ENCODE measurements at places on chromosomes 6 and 20.

DNA sequence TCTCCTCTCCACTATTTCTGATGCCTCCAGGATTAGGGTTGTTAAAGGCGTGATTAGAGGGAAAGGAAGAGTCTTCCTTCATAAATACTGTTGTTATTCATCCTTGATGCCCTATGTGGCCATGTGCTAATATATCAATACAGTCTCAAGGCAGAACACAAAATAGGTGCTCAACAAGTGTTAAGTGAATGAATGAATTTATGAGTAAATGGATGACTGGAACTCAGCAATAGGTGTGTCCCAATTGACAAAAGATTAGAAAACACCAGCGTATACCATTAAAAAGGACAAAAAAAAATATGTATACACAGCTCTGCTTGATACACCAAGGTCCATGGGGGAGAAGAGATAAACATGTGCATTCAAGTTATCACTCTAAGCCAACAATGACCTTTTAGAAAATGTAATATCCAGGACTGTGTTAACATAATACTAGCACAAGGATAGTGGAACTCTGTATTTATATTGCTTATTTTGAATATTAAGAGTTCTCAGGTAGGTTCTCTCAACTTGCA, 171.2 kb upstream of the MYLIP start:
- no peak for DNase-seq

DNA sequence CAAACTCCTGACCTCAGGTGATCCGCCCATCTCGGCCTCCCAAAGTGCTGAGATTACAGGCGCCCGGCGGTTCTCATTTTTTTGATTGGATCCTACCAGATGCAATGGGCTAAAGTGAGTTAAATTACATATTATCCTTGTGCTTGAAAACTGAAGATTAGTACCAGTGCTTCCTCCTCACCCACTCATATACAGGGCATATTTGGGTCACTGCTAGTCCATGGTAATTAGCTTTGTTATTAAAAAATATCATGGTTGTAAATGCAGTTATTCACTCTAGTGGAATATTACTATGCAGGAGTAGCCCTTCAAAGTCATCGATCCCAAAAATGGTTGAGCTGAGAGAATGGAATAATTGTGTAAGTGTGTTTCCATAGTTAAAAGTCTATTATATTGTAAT, 26.5 kb downstream of the ZNF292 start:
- DNase-seq = no peak

GRCh38 chr6:143912671-143913070, 48.4 kb downstream of the ZC2HC1B start:
- DNase-seq = no peak

- no peak for DNase-seq
These were observed 176.2 kb downstream of the NFATC2 start for GRCh38 chr20:51366155-51366886.

GRCh38 chr6:166007349-166008263, 160.0 kb downstream of the TBXT start:
- no peak for DNase-seq

DNA sequence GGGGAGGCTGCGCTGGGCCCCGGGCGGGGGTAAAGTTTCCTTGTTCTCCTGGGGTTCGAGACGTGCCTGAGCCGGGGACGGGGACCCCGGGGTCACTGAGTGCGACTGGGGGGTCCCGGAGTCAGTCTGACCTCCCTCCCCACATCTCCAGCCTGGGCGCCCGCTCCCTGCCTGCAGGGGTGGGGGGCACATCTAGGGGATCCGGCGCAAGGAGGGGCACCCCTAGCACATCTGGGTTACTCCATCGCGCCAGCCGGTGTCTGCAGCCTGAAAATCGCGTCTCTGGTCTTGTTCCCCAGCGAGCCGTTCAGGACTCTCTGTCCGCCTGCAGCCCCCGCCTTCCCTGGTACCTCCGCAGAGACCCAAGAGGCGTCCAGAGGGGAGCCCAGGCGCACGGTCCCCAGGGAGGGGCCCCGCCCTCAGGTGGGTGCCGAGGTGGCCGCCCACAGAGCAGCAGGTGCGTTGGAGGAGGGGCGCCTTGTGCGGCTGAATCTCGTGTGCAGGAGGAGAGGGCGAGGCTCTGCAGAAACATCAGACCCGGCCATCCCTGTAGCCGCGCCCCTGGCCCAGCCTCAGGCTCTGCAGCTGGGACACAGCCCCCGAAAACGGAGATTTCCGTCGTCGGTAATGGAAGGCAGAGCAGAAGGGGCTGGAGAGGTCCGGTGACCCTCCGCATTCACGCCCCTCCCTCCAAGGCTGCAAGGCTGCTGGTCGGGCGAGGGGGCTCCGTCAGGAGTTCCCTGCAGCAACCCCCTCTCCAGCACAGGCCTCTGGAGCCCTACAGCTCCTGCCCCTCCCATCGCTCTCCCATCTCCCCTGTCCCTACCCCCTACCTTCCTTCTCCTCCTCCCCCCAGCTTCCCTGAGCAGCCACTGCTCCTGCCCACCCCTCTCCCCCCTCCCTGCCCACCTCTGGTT, 628 bp upstream of the CHRNA4 start:
- no peak for DNase-seq

DNA sequence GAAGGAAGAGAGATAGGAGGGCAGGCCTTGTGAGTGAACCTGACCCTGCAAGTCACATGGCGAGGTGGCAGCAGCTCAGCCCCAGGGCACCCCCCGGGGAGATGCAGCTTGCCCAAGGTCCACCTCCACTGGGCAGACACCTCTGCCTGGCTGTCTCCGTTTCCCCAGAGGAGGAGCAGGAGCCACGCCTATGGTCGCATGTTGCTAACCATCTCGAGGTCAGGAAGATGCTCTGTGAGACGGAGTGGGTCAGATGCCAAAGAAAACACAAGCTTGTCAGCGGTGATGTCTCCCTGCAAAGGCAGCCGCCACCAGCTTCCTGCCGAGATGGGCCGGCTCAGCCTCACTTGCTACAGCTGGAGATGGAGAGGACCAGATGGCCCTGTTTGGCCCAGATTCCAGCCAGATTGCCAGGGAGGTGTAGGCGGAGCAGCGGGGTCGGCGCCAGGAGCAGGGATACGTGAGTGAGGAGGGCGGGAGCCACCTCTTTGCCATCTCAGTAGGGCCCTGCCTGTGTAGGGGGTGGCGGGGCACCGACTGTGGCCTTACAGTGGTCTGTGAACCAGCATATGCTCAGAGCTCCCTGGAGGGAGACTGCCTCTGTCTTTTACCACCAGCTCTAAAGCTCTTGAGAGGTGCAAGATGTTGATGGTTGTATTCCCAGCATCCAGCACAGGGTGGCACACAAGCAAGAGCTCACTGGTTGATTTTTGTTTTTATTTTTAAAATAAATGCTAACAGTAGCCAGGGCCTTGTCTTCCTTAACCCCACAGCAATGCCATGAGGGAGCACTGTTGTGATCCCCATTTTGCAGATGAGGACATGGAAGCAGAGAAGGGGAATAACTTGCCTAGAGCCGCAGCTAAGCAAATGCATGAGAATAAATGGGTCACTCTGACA, 42.9 kb upstream of the FAM83D start:
- DNase-seq = no peak

DNA sequence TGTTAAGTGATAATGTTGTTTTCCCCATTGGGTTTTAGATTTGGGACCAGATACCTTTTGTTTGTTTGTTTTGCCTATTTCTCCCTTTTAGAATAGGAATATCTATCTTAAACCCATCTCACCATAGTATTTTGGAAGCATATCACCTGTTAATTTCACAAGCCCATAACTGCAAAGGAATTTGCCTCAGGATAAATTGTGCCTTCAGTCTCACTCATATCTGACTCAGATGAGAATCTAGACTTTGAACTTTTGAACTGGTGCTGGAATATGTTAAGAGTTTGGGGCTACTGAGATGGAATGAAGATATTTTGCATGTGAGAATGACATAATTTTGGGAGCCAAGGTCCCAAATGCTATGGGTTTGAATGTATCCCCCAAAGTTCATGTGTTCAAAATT, 607.4 kb downstream of the HACE1 start:
- DNase-seq = no peak

DNA sequence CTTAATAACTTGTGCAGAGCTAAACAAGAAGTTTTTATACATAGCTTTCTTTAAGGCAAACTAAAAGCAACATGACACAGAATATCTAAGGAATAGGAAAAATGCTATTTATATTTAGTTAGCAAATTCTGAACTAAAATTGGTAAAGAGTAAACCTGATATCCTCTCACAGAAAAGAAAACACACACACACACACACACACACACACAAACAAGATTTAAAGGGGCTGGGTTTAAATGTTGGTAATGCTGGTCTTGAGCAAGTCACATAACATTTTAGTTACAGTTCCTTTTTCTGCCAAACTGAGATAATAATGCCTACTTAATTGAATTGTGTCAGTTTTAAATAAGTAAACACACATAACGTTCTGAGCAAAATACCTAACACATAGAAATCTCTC, 1.6 kb downstream of the TRDN start:
- DNase-seq = no peak

DNA sequence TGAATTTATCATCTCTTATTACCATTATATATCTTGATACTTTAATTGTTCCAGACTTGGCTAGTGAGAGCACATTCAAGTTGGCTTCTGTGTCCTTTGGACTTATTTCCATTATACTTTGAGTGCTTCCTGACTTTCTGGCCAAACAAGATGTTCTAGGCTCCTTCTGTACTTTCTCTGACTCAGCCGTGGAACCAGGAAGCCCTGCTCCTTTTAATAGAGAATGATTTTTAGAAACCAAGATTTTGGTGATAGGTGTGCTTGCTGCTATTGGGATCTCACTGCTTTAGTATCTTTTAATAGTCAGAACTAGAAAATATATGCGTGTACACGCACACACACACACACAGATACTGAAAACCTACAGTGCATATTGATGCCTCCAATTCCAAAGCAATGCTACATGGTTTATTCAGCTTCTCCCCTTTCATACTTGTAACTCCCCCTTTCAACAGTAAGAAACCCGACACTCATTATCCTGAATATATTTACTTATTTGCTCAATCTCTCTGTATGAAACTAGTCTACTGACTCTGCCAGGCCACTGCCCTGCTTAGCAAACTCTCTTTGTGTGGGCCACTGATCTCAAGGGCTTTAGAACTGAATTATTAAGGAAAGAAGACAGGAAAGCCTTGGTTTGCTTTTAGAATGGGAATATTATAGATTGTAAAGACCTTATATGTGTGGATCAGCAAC, 42.7 kb upstream of the EZR start:
- no peak for DNase-seq

GRCh38 chr6:81906041-81906440, 153.6 kb upstream of the TENT5A start:
- DNase-seq = no peak

- DNase-seq = no peak
These were observed 23.4 kb upstream of the SCUBE3 start for GRCh38 chr6:35190306-35190705.

DNA sequence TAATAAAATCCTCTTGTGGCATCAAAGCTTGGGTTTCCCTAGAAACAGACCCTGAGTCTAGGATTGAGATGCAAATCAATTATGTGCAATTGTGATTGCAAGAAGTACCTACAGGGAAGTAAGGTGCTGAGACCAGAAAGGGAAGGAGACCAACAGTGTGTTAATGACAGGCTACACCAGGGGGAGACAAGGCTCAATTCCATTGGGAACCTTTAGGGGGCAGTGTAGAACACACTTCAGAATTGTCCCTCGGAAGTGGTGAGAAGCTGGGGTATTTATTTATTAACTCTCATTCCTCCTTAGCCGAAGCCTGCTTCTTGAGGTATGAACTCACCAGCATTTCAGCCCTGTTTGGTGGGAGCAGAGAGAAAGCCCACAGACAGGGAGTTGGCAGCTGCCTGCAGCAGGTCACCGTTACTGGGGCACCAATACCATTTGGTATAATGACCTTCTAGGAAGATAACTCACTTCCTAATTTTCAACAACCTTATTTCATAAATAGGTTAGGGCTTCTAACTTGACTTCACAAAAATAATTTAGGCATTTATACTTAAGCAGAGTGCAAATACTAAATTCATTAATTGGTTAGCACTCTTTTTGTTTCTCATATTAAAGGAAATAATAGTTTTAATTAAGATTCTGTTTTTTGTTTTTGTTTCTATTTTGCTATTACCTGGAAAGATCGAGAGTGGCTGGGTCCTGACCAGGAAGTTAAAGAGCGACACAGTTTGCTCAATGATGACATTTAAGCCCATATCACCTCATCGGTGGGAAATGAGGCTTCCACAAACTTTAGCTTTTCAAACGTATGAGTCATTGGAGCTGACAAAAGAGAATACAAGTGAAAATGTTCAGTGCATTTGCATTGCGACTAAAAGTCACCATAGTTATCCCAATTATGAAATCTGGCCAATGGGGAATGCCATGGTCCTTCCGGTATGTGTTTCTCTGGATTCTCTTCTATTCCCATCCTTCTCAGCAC, 94.8 kb downstream of the BTBD3 start:
- no peak for DNase-seq

- no peak for DNase-seq
These were observed 104.9 kb downstream of the TCP11 start for GRCh38 chr6:35036059-35036827.

DNA sequence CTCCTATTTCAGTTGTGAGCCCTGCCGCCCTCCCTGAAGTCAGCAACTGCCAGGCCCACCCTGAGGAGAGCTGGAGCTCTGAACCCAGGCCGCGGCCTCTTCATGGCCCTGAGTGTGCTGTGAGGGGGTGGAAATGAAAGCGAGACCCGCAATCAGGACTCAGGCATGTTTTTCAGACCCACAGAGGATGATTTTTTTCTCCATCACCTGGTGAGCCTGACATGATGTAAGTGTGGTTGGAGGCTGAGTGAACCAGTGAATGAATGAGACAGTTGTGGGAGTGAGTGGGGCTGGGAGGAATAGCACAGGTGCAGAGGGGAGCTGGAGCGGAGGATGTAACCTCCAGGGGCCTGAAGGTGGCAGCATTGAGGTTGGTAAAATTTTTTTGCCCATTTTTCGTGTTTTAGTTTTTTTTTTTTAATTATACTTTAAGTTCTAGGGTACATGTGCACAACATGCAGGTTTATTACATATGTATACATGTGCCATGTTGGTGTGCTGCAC, 18.3 kb downstream of the RAET1L start:
- DNase-seq = peak; percentile 69

DNA sequence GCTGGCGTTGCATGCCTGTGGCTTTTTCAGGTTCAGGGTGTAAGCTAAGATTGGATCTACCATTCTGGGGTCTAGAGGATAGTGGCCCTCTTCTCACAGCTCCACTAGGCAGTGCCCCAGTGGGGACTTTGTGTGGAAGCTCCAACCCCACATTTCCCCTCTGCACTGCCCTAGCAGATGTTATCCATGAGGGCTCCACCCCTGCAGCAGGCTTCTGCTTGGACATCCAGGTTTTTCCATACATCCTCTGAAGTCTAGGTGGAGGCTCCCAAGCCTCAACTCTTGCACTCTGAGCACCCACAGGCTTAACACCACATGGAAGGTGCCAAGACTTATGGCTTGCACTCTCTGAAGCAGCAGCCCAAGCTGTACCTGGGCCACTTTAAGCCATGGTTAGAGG, 76.6 kb upstream of the PRND start:
- no peak for DNase-seq

DNA sequence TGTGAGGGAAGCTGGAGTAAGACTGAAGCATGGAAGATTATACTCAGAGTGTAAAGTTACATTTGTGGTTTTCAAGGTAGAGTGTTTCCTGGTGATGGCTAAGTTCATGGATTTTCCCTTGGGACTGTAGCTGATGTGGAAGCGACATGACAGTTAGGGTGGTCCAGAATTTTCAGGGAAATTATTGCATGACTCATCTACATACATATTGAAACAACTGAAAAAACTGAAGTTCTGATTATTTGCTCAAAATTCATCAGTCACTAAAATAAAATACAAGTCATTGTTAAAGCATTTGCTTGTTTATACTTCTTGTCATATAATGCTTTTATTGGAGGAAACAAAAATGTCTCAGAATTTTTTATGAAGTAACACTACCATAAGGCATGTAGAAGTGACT, 700.0 kb downstream of the RFPL4B start:
- no peak for DNase-seq

GRCh38 chr20:62740286-62741141, 31.9 kb downstream of the NTSR1 start:
- peak; percentile 84 for DNase-seq
